Inflammatory macrophage treated with lipopolysaccharide for 1 hour (primary cell): ENCODE measurements at places on chromosomes 1 and 21.

DNA sequence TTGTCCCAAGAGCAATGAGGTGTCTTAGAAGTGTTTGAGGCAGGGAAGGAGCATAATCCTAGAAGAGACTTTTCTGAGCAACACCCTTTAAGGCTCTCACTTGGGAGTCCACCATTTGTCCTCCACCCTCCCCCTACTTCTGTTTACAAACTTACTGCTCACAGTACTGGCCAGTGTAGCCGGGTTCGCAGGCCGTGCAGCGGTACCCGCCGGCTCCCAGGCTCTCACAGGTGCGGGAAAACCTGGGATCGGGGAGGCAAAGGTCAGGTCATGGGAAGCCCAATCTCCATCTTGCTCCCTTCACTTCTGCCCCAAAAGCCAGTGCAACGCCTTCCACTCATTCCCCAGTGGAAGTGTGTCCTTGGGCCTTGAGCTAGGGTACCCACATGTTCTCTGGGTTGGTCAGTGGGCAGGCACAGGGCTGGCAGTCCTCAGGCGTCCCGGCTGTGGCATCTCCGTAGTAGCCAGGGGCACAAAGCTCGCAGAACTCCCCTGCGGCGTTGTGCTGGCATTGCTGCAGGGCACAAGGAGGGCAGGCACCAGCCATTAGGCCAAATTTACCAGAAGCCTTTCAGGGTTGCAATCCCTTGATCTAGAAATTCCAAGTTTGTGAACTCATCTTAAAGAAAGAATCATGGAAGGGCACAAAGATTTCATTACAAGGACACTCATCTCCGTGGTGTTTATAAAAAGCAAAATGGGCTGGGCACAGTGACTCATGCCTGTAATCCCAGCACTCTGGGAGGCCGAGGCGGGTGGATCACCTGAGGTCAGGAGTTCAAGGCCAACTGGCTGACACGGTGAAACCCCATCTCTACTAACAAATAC, 49.8 kb downstream of the LDLRAD2 start:
- DNase-seq = no peak

- DNase-seq = no peak
These were observed 9.5 kb downstream of the LSS start for GRCh38 chr21:46218906-46219590.

GRCh38 chr1:111848852-111849545, 93.3 kb downstream of the DDX20 start:
- DNase-seq = no peak

DNA sequence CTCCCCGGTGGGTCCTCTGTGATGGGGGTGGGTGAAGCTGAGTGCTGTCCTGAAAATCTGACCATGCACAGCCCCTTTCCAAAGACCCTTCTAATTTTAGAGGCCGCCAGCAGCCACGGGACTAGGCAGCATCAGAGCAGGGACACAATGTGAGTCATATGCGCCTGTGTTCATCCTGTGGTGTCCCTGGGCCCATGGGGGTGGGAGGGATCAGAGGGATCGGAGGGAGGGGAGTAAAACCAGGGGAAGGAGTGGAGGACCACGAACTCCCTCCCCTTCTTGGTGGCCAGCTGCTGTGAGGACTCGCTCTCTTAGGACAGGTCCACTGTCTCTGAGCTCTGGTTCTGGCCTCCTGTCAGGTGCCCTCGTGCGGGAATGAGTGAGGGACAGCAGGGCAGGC, 61.5 kb downstream of the ADARB1 start:
- no peak for DNase-seq
